NCI-H1436 treated with DMSO at 0.1 percent for 48 hours (cell line): ENCODE measurements at places on chromosomes 1 and 21.

- no peak for DNase-seq
Measured at GRCh38 chr1:44621841-44622286, 52.4 kb downstream of the TMEM53 start.

DNA sequence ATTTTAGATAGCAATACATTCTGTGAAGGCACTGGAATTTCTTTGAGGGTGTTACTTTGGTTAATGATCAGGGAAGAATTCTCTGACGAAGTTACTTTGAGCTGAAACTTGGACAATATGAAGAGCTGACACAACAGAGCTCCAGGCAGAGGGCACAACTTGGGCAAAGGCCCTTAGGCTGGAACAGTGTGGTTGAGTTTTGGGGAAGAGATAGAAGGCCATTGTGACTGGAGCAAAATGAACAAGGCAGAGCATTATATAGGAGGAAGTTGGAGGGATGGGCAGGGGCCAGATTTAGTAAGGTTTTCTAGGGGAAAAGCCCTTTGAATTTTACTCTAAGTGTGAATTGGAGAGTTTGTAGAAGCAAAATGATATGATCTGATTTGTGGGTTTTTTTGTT is 30.9 kb downstream of the LMO4 start:
- DNase-seq: no peak

GRCh38 chr1:7738044-7738443 is 33.1 kb upstream of the VAMP3 start:
- DNase-seq: no peak

- DNase-seq: no peak
Measured at GRCh38 chr21:45892916-45893739, 88.4 kb upstream of the COL6A1 start.

GRCh38 chr1:86703696-86704457 is 499 bp upstream of the SH3GLB1 start:
- DNase-seq: no peak

DNA sequence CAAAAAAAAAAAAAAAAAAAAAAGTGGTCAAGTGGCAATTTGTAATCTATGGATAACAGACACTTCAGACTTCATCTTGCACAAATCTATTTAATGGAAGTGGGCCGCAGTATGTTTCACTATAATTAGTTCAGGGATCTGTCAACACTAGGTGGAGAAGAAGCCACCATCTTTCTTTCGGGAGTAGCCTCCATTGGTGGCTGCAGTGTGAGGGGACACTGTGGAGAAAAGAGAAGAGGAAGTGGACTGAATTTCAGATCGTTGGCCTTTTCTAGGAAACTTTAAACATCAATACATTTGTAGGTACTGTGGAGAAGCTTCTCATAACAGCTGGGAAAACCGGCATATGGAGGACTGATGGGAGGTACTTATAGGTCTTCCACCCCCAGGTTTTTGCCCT is 8.0 kb upstream of the ELAPOR1 start:
- DNase-seq: no peak

DNA sequence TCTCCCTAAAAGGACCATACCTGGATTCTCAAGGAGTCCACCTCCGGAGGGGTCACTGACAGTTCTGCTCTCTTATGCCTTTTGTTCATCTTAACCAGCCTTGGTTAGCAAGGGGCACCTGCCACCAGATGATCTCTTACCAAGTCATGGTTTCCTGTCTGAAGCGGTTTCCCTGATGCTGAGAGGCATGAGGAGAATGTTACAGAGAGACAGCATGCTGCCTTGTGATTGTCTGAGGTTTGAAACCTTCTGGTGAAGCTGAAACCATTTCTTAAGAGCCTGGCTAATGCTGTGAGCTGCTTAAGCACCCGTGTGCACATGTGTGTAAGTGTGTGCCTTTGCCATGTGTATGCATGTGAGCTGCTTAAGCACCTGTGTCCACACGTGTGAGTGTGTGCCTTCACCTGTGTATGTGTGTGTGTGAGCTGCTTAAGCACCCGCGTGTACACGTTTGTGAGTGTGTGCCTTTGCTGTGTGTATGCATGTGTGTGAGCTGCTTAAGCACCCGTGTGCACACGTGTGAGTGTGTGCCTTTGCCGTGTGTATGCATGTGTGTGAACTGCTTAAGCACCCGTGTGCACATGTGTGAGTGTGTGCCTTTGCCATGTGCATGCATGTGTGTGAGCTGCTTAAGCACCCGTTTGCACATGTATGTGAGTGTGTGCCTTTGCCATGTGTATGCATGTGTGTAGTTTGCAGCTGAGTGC is 136.4 kb upstream of the COL6A1 start:
- DNase-seq: no peak

- DNase-seq: no peak
Measured at GRCh38 chr1:80917225-80917624, 883.5 kb upstream of the ADGRL2 start.

- no peak for DNase-seq
Measured at GRCh38 chr1:224357626-224358124, 996 bp downstream of the CNIH4 start.

- no peak for DNase-seq
Measured at GRCh38 chr1:62832276-62832675, 48.3 kb downstream of the ATG4C start.
